ENCODE measurements at places on chromosomes 2 and 18. TPM values are rescaled to one million over a fixed set of nuclear protein-coding genes. Genes with fewer than 3 reads are reported as not detected.

DNA sequence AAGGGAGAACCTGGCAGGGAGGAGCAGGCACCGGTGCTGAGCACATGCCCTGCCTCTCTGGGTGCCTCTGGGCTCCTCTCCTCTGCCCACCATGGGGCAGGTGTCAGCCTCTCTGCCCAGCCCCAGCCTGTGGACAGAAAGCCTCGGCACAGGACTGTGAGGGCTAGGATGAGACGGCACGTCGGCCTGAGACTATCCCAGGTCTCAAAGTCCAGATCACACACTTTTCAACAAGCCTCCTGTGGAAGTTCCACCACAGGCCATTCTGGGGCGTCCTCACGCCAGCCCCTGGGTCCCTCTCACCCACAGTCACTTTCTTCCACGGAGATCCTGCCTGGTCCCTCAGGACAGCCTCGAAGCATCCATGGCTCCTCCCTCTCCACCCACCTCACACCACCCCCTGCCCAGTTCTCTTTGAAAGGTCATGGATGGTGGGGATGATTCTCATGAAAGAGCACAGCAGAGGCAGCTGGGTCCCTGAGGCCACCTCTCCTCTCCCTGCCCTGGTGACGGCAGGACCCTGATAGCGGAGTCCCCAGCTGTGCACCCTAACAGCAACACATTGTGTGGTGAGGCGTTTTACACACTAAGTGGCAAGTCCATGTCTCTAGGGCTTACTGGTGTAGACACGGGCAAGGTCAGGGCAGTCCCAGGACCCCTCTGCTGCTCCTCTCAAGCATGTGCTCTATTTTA lies 569.4 kb upstream of the SALL3 start:
- H3K4me3 ChIP-seq, result no peak overlapping the region
- peaks cover 13% of the 10 kb centered on the region for H3K4me1 ChIP-seq
- no peak overlapping the region for H3K27ac ChIP-seq
- no peak for DNase-seq
- peaks cover 8% of the 10 kb centered on the region for H3K27me3 ChIP-seq

GRCh38 chr2:144718376-144718775 lies 198.5 kb upstream of the ZEB2 start:
- no peak overlapping the region for H3K4me3 ChIP-seq
- H3K36me3 ChIP-seq, result no peaks in the 10 kb centered on the region
- no peak overlapping the region for H3K27ac ChIP-seq
- H3K4me1 ChIP-seq, result no peaks in the 10 kb centered on the region
- no peaks in the 10 kb centered on the region for H3K27me3 ChIP-seq

DNA sequence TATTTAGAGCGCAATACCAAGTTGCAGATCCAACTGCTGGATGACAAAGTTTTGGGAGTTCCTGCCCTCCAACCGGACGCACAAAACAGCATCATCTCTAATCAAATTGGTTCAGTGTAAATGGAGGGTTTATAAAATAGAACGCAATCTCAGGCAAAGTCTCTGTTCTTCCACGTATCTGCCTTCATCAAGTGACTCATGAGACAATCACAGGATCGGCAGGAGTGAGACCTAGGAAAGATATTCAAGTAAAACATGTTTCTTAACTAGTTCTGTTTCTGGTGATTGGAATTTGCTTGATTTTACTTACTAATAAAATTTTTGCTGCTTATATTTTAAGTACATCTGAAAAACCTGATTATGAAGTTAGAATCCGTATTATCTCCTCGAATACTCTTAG lies 7.6 kb downstream of the FZD5 start:
- no peaks in the 10 kb centered on the region for H3K36me3 ChIP-seq
- H3K27me3 ChIP-seq, result peaks cover 48% of the 10 kb centered on the region
- H3K27ac ChIP-seq, result no peak overlapping the region
- peaks cover 6% of the 10 kb centered on the region for H3K4me1 ChIP-seq

DNA sequence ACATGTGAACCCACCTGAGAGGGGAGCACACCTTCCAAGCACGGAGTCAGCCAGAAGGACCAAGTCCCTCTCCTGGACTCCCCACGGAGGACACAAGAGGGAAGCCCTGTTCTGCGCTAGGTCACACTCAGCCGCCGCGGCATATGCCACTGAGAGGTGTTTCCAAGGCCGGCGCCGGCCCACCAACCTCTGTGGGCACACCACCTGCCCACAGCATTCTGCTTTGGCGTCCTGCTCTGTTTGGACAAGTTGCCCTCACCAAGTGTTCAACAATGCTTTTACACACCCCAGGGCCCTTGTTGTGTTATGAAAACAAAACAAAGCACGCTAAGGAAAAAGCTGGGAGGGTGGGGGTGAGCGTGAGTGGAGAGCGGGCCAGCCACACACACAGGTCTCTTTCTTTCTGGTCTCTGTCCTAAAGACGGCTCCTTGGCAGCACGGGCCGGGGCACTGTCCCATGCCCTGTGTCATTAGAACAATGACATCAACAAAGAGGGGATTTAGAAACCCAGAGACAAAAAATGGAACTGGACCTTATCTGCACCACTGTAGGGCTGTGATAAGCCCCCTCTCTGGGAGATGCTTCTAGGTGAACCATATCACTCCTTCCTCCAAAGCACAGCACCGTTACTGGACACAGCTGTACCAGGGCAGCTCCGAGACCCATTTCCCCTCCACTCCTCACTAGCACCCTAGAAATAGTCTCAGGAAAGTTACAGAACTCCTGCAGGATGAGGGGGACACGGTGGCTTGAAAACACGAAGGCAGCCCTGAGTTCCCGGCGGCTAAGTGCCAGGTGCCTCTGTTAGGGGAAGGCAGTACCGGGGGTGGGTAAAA lies 17.0 kb downstream of the SMAD7 start:
- peaks cover 56% of the 10 kb centered on the region for H3K36me3 ChIP-seq
- no peak for DNase-seq
- peaks cover 95% of the 10 kb centered on the region for H3K4me1 ChIP-seq

DNA sequence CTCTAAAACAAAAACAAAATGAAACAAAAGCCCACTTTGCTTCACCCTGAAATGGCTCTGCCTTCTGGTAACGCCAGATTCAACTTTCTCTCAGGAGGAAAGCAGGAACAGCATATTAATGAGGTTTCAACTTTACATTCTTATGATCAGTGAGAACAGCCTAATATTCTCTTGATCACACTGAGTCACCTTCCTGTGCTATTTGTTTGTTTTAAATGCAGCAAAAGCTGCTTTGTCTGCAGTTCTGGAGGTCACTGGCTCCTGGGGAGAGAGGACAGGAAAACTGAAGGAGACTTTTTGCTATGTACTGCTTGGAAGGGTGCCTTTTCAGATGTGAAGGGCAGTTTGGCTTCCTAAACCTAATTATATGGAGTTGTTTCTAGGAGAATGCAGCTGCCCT lies 48.1 kb downstream of the MAIP1 start:
- H3K4me1 ChIP-seq, result no peaks in the 10 kb centered on the region
- no peak overlapping the region for H3K4me3 ChIP-seq
- H3K27ac ChIP-seq, result no peak overlapping the region
- DNase-seq, result no peak
- peaks cover 25% of the 10 kb centered on the region for H3K27me3 ChIP-seq
- H3K36me3 ChIP-seq, result no peaks in the 10 kb centered on the region

- H3K27me3 ChIP-seq, result no peaks in the 10 kb centered on the region
- H3K4me3 ChIP-seq, result no peak overlapping the region
- no peaks in the 10 kb centered on the region for H3K4me1 ChIP-seq
- H3K36me3 ChIP-seq, result no peaks in the 10 kb centered on the region
- H3K27ac ChIP-seq, result no peak overlapping the region
These were observed 150.2 kb downstream of the FSHR start for GRCh38 chr2:49004036-49004626.

DNA sequence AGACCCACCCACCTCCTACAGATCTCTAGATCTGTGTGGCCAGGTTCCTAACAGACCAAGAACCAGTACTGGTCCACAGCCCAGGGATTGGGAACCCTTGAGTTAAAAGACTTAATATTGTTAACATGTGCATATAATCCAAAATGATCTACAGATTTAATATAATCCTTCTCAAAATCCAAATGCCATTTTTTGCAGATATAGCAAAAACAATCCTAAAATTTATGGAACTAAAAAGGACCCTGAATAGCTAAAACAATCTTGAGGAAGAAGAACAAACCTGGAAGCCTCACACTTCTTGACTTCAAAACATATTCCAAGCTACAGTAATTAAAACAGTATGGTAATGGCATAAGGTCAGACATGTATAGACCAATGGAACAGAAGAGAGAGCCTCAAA lies 206.9 kb upstream of the SIX2 start:
- peaks cover 30% of the 10 kb centered on the region for H3K27me3 ChIP-seq
- H3K36me3 ChIP-seq, result no peaks in the 10 kb centered on the region
- no peak overlapping the region for H3K4me3 ChIP-seq
- no peaks in the 10 kb centered on the region for H3K4me1 ChIP-seq
- DNase-seq, result no peak

DNA sequence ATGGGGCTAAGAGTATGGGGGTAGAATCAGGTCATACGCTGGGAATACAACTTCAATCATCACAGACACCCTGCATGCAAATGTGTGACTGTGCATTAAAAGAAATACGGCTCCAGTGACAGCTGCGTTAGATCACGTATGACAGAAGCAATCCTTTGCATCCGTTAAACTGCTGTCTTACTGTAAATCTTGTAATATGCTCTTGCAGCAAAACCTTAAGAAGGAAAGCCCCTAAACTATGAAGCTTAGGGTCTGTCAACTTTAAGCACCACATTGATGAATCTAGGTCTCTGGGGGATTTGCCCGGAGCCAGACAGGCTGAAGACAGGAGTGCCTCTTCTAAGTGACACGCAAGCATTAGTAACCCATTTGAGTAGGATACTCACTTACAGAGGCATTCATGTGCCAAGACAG lies 84.7 kb upstream of the EML6 start:
- H3K4me1 ChIP-seq, result peaks cover 20% of the 10 kb centered on the region
- DNase-seq, result no peak
- H3K27ac ChIP-seq, result no peak overlapping the region
- H3K4me3 ChIP-seq, result no peak overlapping the region
- no peaks in the 10 kb centered on the region for H3K27me3 ChIP-seq

- no peak overlapping the region for H3K27ac ChIP-seq
- no peaks in the 10 kb centered on the region for H3K36me3 ChIP-seq
- H3K4me1 ChIP-seq, result no peaks in the 10 kb centered on the region
- no peak overlapping the region for H3K4me3 ChIP-seq
- H3K27me3 ChIP-seq, result peaks cover 10% of the 10 kb centered on the region
These were observed 36.0 kb upstream of the EVA1A start for GRCh38 chr2:75596784-75597183.

- H3K4me1 ChIP-seq, result peaks cover 38% of the 10 kb centered on the region
- no peak for DNase-seq
- H3K27ac ChIP-seq, result peak overlapping the region; percentile 51
- H3K27me3 ChIP-seq, result peaks cover 8% of the 10 kb centered on the region
- H3K36me3 ChIP-seq, result no peaks in the 10 kb centered on the region
These were observed 71.8 kb downstream of the FMNL2 start for GRCh38 chr2:152406836-152407161.

- peaks cover 11% of the 10 kb centered on the region for H3K27me3 ChIP-seq
- no peak overlapping the region for H3K27ac ChIP-seq
- DNase-seq, result no peak
- H3K4me1 ChIP-seq, result no peaks in the 10 kb centered on the region
- H3K4me3 ChIP-seq, result no peak overlapping the region
These were observed 29.1 kb downstream of the DRC1 start for GRCh38 chr2:26430826-26431225.

GRCh38 chr2:1498176-1498575 lies 84.9 kb downstream of the TPO start:
- no peaks in the 10 kb centered on the region for H3K36me3 ChIP-seq
- no peaks in the 10 kb centered on the region for H3K27me3 ChIP-seq
- H3K4me1 ChIP-seq, result peaks cover 8% of the 10 kb centered on the region
- no peak overlapping the region for H3K27ac ChIP-seq

DNA sequence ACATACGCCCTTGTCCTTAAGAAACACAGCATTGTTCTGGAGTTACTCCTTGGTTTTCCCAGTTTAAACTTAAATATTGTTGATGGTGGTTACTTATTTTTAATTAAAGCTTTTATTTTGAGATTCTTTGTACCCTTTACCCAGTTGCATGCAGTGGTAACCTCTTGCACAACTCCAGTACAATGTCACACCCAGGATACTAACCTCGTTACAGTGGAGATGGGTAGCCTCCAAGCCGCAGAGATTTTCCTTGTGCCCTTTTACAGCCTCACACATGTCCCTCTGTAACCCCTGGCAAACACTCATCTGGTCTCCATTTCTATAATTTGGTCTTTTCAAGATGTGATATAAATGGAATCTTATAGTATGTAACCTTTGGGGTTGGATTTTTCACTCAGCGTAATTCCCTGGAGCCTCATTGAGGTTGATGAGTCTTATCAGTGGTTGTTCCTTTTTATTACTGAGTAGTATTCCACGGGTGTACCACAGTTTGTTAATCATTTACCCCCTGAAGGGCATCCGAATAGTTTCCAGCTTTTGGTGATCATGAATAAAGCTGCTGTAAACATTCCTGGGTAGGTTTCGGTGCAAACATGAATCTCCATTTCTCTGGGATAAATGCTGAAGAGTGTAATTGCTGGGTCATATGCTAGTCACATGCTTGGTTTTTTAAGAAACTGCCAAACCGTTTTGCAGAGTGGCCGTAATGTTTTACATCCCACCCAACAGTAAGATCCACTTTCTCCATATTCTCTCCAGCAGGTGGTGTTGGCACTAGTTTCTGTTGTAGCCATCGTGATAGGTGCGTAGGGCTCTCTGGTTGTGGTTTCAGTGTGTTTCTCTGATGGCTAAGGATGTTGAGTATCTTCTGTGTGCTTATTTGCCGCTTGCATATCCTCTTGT lies 68.6 kb downstream of the DGKD start:
- H3K27ac ChIP-seq, result peak overlapping the region; percentile 93
- H3K27me3 ChIP-seq, result no peaks in the 10 kb centered on the region
- H3K36me3 ChIP-seq, result peaks cover 80% of the 10 kb centered on the region
- peaks cover 89% of the 10 kb centered on the region for H3K4me1 ChIP-seq
- peak; percentile 5 for DNase-seq

DNA sequence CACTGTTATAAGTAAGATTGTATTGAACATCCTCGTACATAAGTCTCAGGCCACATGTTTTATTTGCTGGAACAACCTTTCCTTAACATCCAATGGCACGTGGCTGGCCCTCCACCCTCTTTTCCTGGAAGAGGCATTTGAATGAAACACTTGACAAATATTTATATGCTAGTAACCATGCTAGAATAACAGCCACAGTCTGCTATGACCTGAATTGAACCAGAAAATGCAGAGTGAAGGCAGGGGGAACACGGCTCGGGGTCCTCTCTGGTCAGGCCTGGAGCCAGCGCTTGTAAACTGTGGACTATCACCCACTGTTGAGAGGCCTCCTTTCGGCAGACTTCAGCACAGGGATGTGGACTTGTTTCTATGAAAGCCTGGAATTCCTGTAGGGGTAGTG lies 198.2 kb upstream of the COPS8 start:
- H3K4me1 ChIP-seq, result no peaks in the 10 kb centered on the region
- no peak overlapping the region for H3K4me3 ChIP-seq
- no peak for DNase-seq
- H3K27ac ChIP-seq, result no peak overlapping the region

- H3K36me3 ChIP-seq, result no peaks in the 10 kb centered on the region
- H3K4me3 ChIP-seq, result no peak overlapping the region
- no peaks in the 10 kb centered on the region for H3K27me3 ChIP-seq
- peaks cover 7% of the 10 kb centered on the region for H3K4me1 ChIP-seq
These were observed 68.9 kb upstream of the FZD7 start for GRCh38 chr2:201964631-201965206.

UXS1 gene
- 85.0 TPM for total RNA-seq

ZFP36L2 gene
- 210 TPM for total RNA-seq

HNMT gene
- total RNA-seq, result not detected

C2orf66 gene
- total RNA-seq, result 0.20 TPM

Measured in activated CD4-positive, alpha-beta T cell treated with anti-CD3 and anti-CD28 coated beads, Interleukin-2, amount 10 ng/mL, durations not matched to agents 7 days and 5 days (primary cell).